ENCODE measurements at places on chromosomes 2 and 18.

- no peak for DNase-seq
These were observed 90.5 kb downstream of the TMEM17 start for GRCh38 chr2:62415518-62415917.

GRCh38 chr2:207531032-207531952, 1.5 kb downstream of the CREB1 start:
- peak; percentile 53 for DNase-seq

GRCh38 chr2:26139269-26140183, 33.4 kb upstream of the GAREM2 start:
- no peak for DNase-seq

- no peak for DNase-seq
These were observed 116.4 kb upstream of the FANCL start for GRCh38 chr2:58357521-58357920.

GRCh38 chr2:168158586-168158985, 88.8 kb downstream of the STK39 start:
- DNase-seq: no peak

- DNase-seq: no peak
These were observed 164.7 kb downstream of the AGAP1 start for GRCh38 chr2:235658351-235659174.

GRCh38 chr2:128623776-128624761, 305.4 kb upstream of the HS6ST1 start:
- DNase-seq: no peak

GRCh38 chr2:103208916-103209315, 447.1 kb downstream of the TMEM182 start:
- DNase-seq: no peak

DNA sequence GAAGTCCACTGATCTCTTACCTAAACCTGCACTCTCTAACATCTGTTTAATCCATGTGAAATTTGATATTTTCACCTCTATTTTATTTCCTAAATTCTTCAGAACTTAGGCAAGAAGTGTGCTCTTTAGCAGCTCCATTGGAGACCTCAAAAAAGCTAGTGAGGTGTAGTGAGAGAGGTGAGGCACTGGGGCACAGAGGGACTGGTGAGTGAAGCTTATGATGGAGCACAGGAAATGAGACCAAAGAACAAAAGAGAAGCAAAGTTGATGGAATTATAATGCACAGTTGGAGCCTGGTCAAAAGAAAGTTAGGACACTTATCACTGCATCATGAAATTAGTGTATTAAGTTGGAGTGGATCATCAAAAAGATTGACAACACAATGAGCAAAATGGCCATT, 1050.7 kb upstream of the NRXN1 start:
- no peak for DNase-seq

GRCh38 chr2:147756069-147756468, 88.8 kb upstream of the ACVR2A start:
- DNase-seq: no peak

DNA sequence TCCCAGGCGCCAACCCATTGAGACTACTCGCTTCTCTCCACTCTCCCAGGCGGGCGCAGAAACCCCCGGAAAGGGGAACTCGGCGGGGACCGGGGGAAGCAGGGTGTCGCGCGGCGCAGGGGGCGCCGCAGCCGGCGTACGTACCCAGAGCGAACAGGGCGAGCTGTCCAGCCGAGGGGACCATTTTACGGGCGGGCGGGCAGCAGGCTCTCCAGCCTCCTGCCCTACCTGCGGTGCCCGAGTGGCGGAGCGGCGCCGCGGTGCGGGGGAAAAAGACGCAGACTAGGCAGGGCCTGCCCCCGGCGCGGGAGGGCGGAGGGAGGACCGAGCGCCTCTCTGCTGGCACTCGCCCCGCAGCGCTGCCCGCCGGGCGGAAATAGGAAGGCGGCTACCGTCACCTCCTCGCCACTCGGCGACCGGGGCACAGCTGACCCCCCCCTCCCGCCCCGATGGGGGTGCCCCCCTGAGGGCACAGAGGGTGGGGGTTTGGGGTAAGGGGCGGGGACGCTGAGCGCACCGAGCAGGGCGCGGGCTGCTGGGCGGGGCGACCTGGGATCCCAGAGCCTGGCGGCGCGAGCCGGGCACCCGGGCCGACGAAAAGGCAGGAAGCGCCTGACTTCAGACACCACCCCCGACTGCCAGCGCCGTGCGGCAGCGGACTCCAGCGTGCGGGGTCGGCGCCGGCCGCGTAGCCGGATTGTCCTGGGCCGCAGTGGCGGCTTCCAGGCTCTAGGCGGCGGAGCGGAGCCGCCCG, at the start of gene TGFA:
TGFA (minus strand) TSS at position 243 of the 754 bp plus-strand sequence; CDS start at position 184, 59 bp downstream.
- peak; percentile 76 for DNase-seq

- no peak for DNase-seq
These were observed 239.7 kb downstream of the ICOS start for GRCh38 chr2:204176306-204176705.

DNA sequence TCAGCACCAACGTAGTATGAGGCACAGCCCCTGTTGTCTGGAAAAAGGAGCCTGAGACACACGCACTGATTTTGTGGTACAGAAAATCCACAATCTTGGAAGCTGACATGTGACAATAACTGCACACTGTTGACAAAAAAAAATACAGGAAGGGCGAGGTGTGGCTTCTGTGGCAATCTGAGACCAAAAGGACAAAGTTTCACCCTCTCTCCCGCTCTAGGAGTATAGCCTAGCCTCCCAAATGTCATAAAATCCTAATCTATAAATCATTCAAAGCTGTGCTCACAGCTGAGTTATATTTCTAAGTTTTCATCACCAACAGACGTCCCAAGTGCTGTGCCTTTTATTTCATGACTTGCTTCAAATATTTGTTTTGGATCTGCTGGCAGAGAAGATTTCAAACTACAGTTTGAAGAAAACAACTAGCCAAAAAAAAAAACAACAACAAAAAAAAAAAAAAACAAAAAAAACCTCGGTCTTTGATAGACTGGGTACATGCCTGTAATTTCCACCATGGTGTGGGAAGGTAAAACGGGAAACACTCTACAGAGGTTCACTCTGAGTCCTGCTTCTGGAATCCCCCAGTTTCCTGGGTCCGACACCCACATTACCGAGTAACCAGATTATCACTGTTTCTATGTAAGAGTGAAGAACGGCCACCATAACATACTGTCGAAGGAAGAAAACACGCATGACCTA, 61.0 kb downstream of the C2orf76 start:
- DNase-seq: no peak

DNA sequence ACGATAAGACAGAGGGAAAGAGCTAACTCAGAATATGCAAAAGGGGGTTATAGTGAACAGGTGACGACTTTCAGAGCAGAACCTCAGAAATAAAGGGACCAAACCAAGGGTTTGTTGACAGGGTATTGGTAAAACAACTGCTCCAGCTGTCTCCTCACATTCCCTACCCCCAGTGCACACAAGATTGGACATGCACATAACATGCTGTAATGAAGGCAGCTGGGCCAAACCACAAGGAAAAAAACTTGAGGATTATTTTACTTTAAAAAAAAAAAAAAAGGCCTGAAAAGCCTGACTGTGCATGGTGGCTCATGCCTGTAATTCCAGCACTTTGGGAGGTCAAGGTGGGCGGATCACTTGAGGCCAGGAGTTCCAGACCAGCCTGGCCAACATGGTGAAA, 3.5 kb downstream of the RBM43 start:
- DNase-seq: no peak

DNA sequence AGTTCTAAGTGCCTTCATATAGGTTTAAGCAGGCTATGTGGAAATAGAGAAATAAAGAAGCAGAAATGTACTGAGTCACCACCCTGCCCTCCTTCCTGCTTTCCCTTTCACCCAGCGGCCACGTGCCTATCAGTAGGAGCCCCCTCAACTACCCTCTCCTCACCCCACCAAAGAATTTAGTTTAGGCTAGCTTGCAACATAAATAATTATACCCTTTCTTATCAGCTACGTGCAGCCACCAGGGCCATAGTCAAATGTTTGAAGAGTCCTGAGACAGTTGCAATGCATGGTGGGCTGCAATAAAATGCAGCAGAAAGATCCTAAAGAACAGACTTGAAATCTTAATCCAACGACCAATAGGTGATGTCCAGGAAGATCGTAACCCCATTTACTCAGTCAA, 101.2 kb downstream of the RTP5 start:
- DNase-seq: no peak
